Vagina (tissue), 2 donors: ENCODE measurements at places on chromosomes 6 and 20.
A peak's percentile ranks its signal among the peaks of the same experiment; 100 is the strongest.

DNA sequence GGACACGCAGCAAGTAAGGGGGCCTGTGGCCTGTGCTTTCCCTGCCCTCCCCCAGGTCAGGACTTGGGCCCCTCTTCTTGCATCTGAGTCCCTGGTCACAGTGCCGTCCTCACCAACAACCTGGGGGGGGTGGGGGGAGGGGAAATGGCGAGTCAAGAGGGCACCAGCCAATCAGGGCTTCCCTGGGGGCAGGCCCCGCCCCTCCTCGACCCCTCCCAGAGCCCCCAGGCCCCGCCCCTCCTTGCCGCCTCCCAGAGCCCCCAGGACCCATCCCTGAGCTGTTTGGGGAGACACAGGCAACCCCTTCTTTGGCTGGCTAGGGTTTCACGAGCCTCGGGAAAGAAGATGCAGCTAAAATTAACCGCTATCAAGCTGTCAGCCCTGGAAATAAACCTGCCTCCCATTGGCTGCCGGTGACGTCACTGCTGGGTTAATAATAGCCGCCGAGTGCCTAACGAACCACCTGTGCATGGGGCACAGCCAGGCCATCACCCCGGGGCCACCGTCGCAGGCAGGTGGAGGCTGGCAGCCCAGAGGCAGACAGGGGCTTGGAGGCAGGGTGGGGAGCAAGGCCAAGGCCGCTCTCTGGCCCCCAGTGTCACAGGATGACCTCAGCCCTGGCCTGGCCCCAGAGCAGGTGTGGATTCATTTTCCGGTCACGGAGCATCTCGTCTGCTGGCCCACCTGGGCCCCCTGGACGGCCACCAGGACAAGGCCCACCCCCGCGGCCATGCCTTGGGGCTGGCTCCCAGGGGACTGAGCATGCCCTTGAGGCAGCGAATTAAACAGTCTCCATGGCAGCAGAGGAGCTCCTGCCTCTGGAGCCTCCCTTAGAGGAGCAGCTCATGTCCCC lies 3.2 kb upstream of the EEF1A2 start:
- peaks cover 18% of the 10 kb centered on the region for H3K4me1 ChIP-seq
- no peak overlapping the region for H3K4me3 ChIP-seq
- H3K27me3 ChIP-seq = peaks cover 20% of the 10 kb centered on the region
- H3K36me3 ChIP-seq = no peaks in the 10 kb centered on the region

- H3K27me3 ChIP-seq = no peaks in the 10 kb centered on the region
- no peak for DNase-seq
- no peaks in the 10 kb centered on the region for H3K36me3 ChIP-seq
- no peak overlapping the region for H3K4me3 ChIP-seq
These were observed 16.1 kb upstream of the SLC17A3 start for GRCh38 chr6:25889877-25890853.

DNA sequence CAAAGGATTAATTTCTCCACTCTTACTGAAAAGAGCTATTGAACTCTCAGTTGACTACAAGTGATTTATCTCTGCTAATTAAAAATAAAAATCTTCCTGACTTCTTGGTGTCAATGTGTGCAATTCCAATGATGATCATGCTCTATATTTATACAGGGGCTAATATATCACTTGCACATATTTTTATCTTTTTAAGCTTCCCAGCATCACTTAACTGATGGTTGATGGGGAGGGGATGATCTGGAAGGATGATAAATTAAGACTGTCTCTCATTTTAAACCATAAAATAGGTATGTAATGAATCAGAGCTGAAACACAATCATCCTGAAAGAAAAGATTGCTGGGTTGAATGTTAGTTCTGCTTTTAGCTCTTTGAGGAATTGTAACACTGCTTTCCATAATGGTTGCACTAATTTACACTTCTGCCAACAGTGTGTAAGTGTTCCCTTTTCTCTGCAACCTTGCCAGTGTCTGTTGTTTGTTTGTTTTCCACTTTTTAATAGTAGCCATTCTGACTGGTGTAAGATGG lies 169.6 kb upstream of the ECI2 start:
- no peak overlapping the region for H3K27ac ChIP-seq
- DNase-seq = no peak
- H3K4me1 ChIP-seq = no peaks in the 10 kb centered on the region
- H3K4me3 ChIP-seq = no peak overlapping the region

GRCh38 chr6:50185006-50185405 lies 135.3 kb upstream of the DEFB112 start:
- no peak overlapping the region for H3K27ac ChIP-seq
- H3K36me3 ChIP-seq = no peaks in the 10 kb centered on the region
- H3K4me1 ChIP-seq = no peaks in the 10 kb centered on the region
- H3K27me3 ChIP-seq = no peaks in the 10 kb centered on the region

DNA sequence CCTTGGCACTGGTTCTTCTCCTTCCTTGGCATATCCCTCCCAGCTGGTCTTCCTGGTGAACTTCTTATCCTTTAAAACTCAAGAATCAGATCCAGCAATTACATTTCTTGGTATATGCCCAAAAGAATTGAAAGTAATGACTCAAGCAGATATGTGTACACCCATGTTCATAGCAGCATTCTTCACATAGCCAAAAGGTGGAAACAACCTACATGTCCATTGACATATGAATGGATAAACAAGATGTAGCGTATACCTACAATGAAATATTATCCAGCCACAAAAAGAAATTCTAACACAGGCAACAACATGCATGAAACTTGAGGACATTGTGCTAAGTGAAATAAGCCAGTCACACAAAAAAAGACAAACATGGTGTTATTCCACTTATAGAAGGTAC lies 103.7 kb upstream of the NT5E start:
- no peak for DNase-seq
- H3K4me3 ChIP-seq = no peak overlapping the region
- H3K4me1 ChIP-seq = no peaks in the 10 kb centered on the region
- H3K27ac ChIP-seq = no peak overlapping the region
- no peaks in the 10 kb centered on the region for H3K27me3 ChIP-seq

DNA sequence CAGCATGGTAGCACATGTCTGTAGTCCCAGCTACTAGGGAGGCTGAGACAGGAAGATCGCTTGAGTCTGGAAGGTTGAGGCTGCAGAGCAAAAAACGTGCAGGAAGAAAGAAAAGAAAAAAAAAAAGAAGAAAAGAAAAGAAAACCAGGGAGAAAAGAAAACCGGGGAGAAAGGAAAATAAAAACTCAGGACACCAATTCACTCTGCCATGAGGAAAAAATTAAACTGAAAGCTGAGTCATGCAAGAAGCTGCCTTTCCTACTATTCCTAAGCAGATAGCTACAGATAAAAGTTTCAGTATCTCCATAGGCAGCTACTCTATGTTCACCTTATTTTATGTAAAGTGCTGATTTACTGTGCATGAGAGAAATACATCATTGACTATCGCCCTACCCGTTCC lies 10.5 kb downstream of the PTGIS start:
- DNase-seq = no peak
- peak overlapping the region; percentile 69 for H3K27ac ChIP-seq
- H3K4me3 ChIP-seq = no peak overlapping the region
- no peaks in the 10 kb centered on the region for H3K36me3 ChIP-seq
- H3K27me3 ChIP-seq = no peaks in the 10 kb centered on the region

GRCh38 chr20:13800728-13801134 lies 15.9 kb downstream of the NDUFAF5 start:
- peaks cover 19% of the 10 kb centered on the region for H3K4me1 ChIP-seq
- H3K27ac ChIP-seq = no peak overlapping the region
- DNase-seq = no peak
- no peaks in the 10 kb centered on the region for H3K27me3 ChIP-seq
- H3K4me3 ChIP-seq = no peak overlapping the region

DNA sequence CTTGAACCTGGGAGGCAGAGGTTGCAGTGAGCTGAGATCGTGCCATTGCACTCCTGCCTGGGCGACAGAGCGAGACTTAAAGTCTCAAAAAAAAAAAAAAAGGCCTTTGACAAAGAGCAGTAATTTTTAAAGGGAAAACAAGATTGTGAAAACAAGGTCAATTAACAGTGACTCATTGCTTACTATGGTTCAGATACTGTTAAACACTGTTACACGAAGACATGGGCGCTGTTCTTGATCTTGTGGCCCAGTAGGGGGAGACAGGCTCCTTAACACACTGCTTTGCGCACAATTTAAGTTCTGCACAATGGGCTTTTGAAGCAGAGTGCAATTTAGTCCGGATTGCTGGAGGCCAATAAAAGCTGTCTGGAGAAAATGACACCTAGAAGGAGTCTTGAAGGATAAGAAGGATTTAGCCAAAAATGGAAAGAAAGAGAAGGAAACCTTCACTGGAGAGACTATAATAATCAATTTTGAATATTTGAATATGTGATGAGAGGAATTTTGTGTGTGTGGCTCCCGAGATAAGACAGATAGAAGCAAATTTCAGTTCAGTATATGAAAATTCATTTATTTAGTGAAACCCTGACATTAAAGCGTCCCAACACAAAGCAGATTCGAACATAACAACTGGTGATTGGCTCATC lies 6.0 kb upstream of the LATS1 start:
- H3K36me3 ChIP-seq = no peaks in the 10 kb centered on the region
- no peaks in the 10 kb centered on the region for H3K4me1 ChIP-seq
- H3K4me3 ChIP-seq = no peak overlapping the region
- peak overlapping the region; percentile 6 for H3K27ac ChIP-seq

DNA sequence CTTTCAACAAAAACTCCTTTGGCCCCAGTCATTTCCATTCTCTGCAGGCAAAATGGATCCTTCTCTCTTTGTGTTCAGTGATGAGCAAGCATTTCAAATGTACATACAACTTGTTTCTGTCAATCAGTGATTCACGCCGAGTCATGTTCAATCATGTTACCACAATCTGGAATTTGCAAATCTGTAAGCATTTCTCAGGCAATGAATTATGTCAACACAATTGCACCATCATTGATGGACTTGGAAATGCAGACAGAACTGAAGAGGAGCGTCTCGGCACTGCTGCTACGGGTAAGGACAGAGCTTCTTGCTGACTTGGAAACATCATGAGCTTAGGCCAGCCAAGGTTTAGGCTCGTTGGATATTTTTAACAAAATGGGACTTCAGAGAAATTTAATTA lies 132.8 kb upstream of the AGPAT4 start:
- no peaks in the 10 kb centered on the region for H3K4me1 ChIP-seq
- H3K36me3 ChIP-seq = no peaks in the 10 kb centered on the region
- H3K4me3 ChIP-seq = no peak overlapping the region
- DNase-seq = no peak
- H3K27ac ChIP-seq = no peak overlapping the region
- H3K27me3 ChIP-seq = no peaks in the 10 kb centered on the region

DNA sequence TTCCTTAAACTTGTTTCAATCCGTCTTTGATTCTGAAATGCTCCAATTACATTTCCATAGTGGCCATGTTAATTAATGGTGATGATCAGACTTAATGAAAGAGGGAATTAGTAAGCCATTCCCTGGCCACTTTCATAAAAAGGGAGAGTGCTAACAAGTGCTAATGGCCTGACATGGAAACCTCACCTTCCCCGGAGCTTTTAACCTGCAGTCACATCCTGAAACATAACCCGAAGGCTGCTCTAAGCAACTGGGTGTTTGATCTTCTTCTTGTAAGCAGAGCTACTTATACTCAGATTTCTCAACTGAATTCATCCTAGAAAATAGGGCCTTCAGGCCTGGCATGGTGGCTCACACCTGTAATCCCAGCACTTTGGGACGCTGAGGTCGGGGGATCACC lies 67.1 kb upstream of the ZMYND8 start:
- H3K27me3 ChIP-seq = no peaks in the 10 kb centered on the region
- H3K27ac ChIP-seq = no peak overlapping the region
- H3K4me1 ChIP-seq = no peaks in the 10 kb centered on the region
- H3K36me3 ChIP-seq = no peaks in the 10 kb centered on the region

DNA sequence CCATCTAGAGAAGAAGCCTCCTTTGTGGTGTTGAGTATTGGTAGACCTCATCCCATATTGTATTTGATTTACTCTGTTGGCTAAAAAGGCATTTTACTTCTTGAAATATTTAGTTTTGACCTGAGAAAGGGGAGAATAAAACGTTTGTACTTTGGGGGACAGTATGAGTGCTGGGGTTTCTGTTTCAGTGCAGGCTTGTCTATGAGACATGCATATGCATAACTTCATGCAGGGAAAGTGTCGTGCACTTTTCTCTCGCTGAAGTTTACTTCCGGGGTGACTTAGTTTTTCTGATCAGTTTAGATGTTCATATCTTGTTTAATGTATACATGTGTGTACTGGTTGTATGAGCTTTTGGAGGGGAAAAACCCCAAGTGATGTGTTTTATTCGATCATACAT lies 59.5 kb downstream of the UTRN start:
- H3K36me3 ChIP-seq = no peaks in the 10 kb centered on the region
- peaks cover 94% of the 10 kb centered on the region for H3K4me1 ChIP-seq
- H3K27ac ChIP-seq = peak overlapping the region; percentile 51
- DNase-seq = no peak

GRCh38 chr6:6376845-6377244 lies 56.4 kb upstream of the F13A1 start:
- H3K27ac ChIP-seq = no peak overlapping the region
- no peaks in the 10 kb centered on the region for H3K27me3 ChIP-seq
- H3K4me1 ChIP-seq = no peaks in the 10 kb centered on the region
- H3K4me3 ChIP-seq = no peak overlapping the region

DNA sequence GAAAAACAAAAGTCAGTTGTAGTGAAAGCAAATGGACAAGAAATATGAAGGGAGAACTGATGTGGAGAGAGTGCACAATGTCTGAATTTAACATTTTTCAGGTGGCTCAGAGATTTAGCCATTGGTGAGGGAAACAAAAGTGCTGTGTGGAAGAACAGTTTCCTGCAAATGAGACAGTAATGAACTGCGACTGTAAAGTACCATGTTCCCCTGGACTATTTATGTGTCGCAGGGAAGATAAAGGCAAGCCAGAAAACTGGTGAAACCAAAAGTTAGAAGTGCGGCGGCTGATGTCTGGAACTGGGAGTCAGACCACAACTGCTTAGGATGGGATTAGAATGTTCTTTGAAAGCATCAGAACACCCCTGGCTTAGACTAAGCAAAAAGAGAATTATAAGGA lies 905.1 kb upstream of the MAN1A1 start:
- H3K27ac ChIP-seq = no peak overlapping the region
- H3K4me3 ChIP-seq = no peak overlapping the region
- no peak for DNase-seq
- no peaks in the 10 kb centered on the region for H3K27me3 ChIP-seq
- no peaks in the 10 kb centered on the region for H3K4me1 ChIP-seq
- no peaks in the 10 kb centered on the region for H3K36me3 ChIP-seq

DNA sequence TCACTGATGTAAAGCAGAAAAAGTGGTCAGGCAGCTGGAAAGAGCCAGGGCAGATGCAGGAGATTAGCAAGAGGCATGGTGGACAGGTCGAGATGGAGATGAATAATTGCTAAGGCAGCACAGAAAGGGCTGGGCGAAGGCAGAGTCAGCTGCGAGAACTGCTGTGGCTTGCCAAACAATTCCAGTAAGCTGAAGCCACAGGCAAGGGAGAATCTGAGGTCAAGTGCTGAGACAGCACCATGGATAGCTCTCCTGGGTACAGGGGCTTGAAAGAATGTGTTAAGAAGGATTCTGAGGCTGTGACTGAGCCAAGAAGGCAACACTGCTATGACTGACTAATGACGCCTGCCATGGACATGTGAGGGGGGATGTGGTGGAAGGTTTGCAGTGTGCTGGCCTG lies 220.8 kb upstream of the FOXA2 start:
- no peaks in the 10 kb centered on the region for H3K27me3 ChIP-seq
- DNase-seq = no peak
- H3K27ac ChIP-seq = no peak overlapping the region
- H3K36me3 ChIP-seq = no peaks in the 10 kb centered on the region
- no peak overlapping the region for H3K4me3 ChIP-seq
